ENCODE measurements at places on chromosomes 12 and 14.

DNA sequence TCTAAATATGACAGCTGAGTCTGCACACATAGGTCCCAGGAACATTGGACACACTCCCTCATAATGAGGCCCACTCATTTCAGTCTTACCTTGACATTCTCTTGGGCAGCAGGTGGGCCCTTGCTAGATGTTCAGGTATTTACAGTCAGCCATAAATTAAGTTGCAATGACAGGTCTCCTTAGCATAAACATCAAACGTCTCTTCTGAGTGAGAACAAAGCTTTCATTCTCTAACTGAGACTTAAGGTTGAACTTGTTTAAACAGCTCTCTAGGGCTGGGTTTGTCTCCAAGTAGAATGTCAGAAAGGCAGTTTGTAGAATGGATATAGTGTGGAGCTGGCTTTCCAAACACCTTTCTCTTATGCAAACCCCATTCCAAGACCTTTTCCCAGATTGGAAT is 10.3 kb downstream of the ACVR1B start:
- no peak for DNase-seq

DNA sequence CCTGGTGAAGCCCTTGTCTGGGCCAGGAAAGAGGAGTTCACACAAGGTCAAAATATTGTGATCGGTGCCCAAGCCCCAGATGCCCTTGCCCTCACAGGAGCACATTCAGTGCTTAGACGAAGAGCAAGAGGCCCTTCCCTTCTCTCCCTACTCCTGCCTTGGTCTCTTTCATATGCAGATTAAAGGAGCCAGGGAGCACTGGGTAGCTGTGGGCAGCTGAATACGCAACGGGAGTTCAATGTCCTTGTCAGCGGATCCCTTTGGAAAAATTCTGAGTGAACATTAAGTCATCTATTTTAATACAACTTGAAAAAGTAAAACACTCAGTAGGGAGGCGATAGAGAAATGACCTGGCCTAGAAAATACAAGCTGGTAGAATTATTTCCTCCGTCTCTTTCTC is 1489.4 kb downstream of the AACS start:
- DNase-seq, result no peak

- no peak for DNase-seq
Observed at GRCh38 chr12:2152134-2152533, 99.3 kb downstream of the CACNA1C start.

- no peak for DNase-seq
Observed at GRCh38 chr12:116515684-116516083, 43.5 kb upstream of the MAP1LC3B2 start.

- DNase-seq, result peak; percentile 79
Observed at GRCh38 chr12:58915634-58916033, 4.7 kb downstream of the LRIG3 start.

DNA sequence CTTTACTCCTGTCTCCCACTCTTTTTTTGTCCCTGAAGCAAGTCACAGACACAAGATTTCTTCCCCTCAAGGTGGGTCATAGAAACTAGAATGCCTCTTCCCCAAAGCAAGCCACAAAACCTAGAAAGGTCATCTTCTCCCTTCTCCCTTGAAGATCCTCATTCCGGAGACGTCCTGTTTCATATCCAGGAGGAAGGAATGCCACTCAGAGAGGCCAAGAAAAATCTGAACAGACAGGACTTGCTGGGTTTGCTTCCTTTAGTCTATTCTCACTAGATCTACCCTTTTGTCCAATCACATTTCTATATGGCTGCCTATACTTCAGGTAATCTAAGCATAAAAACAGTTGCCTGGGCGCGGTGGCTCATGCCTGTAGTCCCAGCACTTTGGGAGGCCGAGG is 23.7 kb downstream of the SLC6A15 start:
- no peak for DNase-seq

GRCh38 chr12:122886851-122887818 is 8.8 kb downstream of the VPS37B start:
- no peak for DNase-seq

DNA sequence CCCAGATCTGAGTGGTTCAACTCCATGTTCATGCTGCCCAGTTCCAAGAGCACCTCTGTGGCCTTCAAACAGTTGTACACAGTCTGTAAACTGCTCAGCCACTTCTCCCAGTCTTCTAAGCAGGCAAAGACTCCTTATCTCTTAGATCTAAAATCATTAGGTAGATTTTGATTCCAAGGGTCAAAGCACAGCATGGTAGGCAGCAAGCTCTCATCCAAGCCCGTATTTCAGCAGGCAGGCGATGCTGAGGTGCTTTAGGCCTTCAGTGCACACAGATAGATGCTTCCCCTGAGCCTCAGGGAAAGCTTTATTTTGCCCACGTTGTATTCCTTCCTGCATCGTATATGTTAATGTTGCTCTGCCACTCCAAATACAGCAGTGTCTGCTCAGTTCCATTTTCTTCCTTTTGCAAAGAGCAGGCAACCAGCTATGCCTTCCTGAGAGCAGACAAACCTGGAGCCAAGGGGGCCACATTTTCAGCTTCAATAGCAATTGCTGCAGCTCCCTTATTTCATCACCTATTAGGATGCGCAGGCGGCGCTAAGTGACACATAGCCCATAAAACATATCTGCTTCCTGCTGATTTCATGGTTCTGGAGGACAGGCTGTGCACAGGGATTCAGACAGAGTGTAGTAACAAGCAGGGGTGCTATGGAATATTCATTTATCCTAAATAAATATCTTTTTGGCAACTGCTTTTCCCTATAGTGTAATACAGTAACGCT is 67.5 kb downstream of the ETV6 start:
- no peak for DNase-seq

DNA sequence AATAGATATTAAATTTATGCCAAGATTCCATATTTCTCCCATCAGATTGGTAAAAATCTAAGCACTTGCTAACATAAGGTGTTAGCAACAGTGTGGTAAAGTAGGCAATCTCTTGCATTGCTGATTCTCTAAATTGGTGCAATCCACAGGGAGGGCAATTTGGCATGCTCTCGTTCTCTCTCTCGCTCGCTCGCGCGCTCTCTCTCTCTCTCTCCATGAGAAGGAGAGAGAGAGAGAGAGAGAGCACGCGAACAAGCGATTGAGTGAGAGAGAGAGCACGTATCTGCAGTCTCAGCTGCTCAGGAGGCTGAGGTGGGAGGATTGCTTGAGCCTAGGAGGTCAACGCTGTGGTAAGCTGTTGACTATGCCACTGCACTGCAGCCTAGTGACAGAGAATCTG is 25.9 kb downstream of the PSEN1 start:
- no peak for DNase-seq
